ENCODE measurements at places on chromosomes 13 and 19.

- no peak for DNase-seq
These were observed 540 bp upstream of the USE1 start for GRCh38 chr19:17214508-17215126.

GRCh38 chr13:52428295-52428694 is 22.1 kb downstream of the VPS36 start:
- no peak for DNase-seq

DNA sequence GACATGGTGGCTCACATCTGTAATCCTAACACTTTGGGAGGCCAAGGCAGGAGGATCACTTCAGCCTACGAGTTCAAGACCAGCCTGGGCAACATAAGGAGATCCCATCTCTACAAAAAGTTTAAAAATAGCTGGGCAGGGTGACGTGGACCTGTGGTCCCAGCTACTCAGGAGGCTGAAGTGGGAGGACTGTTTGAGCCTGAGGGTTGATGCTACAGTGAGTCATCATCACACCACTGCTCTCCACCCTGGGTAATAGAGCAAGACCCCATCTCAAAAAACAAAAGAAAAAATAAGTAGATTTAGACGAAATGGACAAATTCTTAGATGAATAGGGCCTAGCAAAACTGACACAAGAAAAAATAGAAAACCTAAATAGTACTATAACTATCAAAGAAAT is 10.4 kb upstream of the GNG8 start:
- DNase-seq, result no peak

DNA sequence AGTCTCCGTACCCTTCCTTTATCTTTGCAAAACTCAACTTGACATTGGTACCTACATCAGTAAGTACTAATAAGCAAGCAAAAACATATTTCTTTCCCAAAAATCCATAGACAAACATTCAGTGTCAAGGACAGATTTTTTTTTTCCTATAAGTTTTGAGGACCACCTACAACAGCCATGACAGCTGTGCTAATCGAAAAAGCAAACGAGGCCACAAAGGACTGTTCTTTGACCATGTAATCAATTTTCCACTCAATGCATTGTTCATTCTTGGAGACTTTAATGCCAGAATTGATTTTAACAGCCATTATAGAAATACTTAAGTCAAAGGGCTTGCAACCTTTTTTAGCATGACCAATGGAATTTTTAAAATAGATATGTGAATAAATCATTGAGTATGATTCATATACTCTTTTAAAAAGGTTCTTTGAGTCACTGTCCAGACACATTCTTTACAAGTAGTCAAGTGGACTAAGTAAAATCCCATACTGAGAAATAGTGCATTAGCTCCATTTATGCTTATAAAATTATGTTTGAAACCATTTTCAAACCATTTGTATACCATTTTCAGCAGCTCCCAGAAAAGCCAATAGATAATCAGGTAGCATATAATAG is 323.9 kb downstream of the MZT1 start:
- no peak for DNase-seq

- DNase-seq, result no peak
These were observed 187.1 kb downstream of the FOXO1 start for GRCh38 chr13:40479196-40479845.

DNA sequence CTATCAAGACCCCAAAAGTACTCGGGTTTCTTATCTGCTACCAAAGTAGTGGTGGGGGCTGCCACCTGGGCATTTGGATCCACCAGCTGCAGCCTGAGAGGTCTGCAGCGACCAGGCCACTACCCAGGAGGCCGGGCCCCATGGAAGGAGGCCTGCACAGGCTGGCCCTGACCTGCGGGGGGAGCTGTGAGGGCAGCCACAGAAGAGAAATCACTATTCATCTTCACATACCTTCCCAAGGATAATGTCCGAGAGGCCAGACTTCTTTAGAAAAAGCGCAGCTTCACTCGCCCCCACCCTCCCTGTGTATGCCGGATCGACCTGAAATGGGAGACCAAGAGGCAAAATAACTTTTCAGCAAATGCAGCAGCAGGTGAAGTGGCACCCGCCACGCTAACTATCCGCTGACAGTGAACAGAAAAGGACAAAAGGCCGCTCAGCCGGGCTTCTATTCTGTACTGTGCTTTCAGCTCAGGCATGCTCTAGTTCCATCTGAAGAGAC is 30.1 kb downstream of the EPS15L1 start:
- DNase-seq, result no peak

GRCh38 chr13:70080012-70080411 is 27.6 kb upstream of the ATXN8OS start:
- no peak for DNase-seq

- DNase-seq, result peak; percentile 65
These were observed 846 bp upstream of the PRKACA start for GRCh38 chr19:14118165-14119051.

GRCh38 chr13:26600343-26600742 is 42.9 kb downstream of the WASF3 start:
- no peak for DNase-seq

GRCh38 chr19:57192077-57192420 is 749 bp downstream of the ZNF264 start:
- DNase-seq, result no peak

- DNase-seq, result no peak
These were observed 230.5 kb downstream of the FGF9 start for GRCh38 chr13:21901336-21901735.

DNA sequence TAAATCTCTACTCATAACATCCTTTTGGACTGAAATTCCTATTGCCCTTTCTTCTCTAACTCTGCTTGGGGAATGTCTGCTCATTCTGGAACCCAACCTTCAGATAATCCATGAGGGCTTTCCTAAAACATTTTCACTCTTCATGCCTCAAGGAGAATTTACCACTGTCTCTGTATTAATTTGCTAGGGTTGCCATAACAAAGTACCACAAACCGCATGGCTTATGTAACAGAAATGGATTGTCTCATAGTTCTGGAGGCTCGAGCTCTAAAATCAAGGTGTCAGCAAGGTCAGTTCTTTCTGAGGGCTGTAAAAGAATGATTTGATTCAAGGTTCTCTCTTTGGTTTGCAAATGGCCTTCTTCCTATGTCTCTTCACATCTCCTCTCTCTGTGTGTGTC is 209.7 kb downstream of the LACC1 start:
- DNase-seq, result no peak

DNA sequence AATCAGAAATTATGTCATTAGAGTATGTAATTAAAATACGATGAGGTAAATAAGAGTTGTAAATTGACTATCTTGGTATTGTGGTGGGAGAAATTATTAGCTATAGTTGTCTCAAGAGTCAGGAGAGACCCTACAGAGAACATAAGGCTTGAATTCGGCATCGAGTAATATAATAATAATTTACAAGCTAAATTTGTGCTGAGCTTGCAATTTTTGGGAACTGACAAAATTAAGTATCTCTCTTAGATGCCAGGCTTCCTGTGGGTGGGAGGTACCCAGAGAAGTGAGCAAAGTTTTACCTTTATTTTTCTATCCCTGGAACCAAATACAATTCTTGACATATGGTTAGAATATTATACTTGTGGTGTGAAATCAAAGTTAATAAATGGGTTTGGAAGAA is 1637.0 kb downstream of the EFNB2 start:
- no peak for DNase-seq

DNA sequence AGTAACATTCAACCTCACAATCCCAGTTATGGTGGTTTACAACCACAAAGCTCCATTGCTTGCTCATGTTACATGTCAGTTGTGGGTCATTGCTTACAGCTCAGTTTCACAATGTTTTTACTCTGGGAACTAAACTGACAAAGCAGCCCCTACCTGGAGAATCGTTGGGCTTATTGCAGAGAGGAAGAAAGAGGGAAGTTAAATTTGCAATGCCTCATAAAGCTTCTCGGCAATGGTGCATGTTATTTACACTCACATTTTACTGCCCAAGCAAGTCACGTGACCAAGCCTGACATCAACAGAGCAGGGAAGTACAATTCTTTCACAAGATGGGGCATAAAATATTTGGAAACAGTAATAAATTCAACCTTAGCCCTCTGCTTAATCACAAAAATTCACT is 441.6 kb downstream of the TDRD3 start:
- no peak for DNase-seq

DNA sequence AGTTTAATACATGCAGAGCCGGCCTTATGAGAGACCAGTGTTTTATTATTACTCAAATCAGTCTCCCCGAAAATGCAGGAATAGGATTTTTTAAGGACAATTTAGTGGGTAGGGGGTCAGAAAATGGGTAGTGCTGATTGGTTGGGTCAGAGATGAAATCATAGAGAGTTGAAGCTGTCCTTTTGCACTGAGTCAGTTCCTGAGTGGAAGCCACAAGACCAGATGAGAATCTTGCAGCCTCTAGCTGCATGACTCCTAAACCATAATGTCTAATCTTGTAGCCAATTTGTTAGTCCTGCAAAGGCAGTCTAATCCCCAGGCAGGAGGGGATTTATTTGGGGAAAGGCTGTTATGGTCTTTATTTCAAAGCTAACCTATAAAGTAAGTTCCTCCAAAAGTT is 1163.9 kb downstream of the DIAPH3 start:
- no peak for DNase-seq

- DNase-seq, result peak; percentile 74
These were observed 15.9 kb upstream of the SLC35E1 start for GRCh38 chr19:16587833-16588823.

DNA sequence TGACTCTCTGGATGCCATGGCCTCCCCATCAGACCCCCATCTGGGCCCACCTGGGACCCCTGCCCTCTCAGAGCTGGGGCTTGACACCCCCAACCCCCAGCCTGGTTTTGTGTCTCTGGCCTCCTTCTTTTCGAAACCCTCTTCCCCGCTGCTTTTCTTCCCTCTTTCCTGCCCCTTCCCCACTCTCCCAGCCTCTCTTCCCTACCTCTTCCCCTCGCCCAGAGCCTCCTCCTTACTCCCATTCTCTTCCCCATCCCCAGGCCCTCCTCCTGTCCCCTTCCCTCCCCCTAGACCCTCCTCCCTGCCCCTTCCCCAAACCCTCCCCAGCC is 2.1 kb downstream of the TNFSF9 start:
- no peak for DNase-seq

- DNase-seq, result no peak
These were observed 9.2 kb upstream of the ATP12A start for GRCh38 chr13:24670961-24671381.

DNA sequence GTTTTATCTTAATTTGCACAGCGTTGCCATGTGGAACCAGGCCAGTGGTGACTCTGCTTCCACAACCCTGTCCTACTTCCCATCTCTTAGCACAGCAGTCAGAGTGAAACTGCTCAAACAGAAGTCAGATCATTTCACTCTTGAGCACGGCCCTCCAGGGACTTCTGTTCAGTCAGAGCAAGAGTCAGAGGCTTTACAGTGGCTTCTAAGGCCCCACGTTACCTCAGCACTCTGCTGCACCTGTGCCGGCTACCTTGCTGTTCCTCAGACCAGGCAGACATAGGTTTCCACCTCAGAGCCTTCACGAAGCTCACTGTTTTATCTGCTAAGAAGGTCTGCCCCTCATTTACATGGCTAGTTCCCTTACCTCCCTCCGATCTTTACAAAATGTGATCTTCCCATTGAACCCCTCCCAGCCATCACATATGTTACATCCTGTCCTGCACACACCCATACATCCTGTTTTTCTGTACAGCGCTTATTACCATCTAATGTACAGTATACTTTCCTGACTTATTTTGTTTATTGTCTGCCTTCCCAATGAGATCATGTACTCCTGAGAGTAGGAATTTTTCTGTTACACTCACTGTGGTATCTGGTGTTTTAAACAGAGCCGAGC is 41.6 kb downstream of the TM9SF2 start:
- DNase-seq, result no peak

DNA sequence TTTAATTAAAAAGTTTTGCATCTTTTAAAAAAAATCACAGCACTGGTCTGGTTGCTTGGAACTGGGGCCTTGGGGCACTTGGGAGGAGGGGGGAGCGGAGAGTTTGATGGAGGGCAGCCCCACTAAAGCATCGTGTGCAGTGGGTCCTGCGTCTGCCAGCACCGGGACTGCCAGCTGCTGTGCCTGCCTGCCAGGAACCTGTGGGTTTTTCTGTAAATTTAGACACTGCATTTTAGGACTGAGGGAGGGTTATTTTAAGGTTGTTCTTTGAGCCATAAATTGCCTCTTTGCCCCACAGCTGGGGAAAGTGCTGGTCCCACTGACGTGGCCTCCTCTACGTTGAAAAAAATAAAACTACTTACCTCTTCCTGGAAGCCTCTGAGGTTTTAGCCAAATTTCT is 2.9 kb downstream of the KLF2 start:
- DNase-seq, result no peak

- DNase-seq, result no peak
These were observed 17.8 kb upstream of the TMEM255B start for GRCh38 chr13:113741191-113741668.

DNA sequence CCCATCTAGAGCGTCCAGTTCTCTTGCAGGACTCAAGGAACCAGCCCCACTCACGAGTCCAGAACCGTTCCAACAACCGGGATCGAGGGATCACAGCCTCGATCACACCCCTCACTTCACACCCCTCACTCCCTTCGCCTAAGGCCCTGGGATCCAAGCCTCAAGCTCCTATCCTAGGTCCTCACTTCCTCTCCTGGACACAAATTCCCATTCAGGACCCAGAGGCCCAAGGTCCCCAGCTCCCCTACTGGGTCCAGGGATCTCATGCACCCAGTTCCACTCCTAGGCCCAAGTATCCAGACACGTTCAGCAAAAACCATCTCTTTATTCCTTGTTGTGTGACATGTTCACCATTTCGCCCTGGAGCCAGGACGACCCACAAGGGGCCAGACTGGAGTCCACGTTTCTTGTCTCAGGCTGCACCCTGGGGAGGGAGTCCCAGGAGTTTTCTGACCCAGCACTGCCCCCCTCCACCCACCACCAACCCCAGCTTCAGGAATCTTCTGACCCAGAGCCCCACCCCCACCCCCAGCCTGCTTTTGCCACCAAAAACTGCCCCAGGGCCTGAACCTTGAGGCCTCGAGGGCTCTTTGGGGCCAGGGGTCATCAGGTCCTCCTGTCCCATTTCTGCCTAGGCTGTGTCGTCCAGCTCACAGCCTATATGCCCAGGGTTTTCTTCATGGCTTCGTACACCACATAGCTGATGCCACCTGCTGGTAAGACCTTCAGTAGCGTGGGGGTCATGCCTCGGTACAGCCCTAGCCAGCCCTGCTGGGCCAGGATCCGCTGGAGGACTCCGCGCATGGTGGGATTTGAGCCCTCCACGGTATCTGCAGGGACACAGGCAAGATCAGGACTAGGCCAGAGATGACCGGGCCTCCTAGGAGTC is 1.4 kb upstream of the KHSRP start:
- no peak for DNase-seq

DNA sequence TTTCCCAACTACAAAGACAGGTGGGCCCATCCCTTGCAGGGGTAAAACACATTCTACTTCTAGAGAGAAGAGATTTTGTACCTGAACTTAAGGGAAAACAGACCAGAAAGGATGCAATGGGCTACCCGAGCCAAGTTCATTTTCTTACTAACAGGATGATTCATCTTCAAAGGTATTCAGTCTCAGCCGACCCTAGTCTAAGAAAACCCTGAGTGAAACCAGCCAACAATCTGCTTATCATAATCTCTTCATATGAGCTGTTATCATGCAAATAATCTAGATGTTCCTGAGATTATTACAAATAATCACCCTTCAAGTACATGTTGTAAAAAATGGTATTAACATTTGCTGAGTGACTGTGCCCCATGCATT is 15.6 kb downstream of the PABPC3 start:
- DNase-seq, result no peak

- DNase-seq, result no peak
These were observed 331.3 kb downstream of the KLF5 start for GRCh38 chr13:73390100-73390499.

- no peak for DNase-seq
These were observed 313.2 kb downstream of the SHISA2 start for GRCh38 chr13:25738342-25739196.
